Activated T-cell treated with anti-CD3 and anti-CD28 coated beads for 1 hour (primary cell): ENCODE measurements at places on chromosomes 6 and 20.

DNA sequence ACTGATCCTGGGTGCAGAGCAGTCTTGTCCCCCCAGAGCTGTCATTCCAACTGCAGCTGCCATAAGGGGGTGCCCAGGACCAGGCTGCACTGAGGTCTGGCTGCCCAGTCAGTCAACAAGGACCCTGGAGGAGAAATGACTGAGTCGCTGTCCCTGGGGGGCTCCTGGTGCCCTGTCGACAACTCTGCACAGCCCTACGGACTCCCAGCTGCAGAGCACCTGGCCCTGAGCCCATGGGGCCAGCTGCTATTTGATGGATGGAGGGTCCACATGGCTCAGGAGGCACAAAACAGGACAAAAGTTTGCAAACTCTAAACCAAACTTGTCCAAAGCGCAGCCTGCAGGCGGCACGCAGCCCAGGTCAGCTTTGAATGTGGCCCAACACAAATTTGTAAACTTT is 46.3 kb upstream of the RPS6KA2 start:
- no peak for DNase-seq

- no peak for DNase-seq
Measured at GRCh38 chr20:17568972-17569521, 828 bp upstream of the DSTN start.

- no peak for DNase-seq
Measured at GRCh38 chr6:33851959-33852358, 48.2 kb upstream of the MLN start.

GRCh38 chr20:59151820-59152219 is 11.8 kb upstream of the ZNF831 start:
- no peak for DNase-seq

DNA sequence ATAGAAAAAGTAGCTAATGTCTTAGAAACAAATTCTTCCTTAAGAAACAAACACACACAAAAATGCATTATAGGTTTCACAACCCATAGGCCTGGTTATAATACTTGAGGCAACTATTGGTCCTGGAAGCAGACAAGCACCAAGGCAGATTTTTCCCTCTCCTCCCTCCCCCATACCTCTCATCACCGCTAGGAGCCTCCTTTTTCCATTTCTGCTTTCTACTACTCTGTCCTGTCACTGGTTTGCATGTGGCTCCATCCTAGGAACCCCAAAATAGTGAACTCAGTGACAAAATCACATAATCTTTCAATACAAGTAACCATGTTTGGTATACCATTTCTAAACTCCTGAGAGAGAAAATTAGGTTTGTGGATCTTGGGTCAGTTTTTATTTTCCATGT is 66.1 kb downstream of the HMGCLL1 start:
- no peak for DNase-seq

- DNase-seq, result peak; percentile 37
Measured at GRCh38 chr6:73394577-73395354, at the start of gene DDX43. DDX43 (plus strand) TSS chr6:73394828; CDS start chr6:73394906, 78 bp downstream.

- DNase-seq, result no peak
Measured at GRCh38 chr20:10960416-10960815, 286.6 kb upstream of the JAG1 start.

GRCh38 chr6:133350928-133351327 is 109.8 kb downstream of the EYA4 start:
- DNase-seq, result no peak

DNA sequence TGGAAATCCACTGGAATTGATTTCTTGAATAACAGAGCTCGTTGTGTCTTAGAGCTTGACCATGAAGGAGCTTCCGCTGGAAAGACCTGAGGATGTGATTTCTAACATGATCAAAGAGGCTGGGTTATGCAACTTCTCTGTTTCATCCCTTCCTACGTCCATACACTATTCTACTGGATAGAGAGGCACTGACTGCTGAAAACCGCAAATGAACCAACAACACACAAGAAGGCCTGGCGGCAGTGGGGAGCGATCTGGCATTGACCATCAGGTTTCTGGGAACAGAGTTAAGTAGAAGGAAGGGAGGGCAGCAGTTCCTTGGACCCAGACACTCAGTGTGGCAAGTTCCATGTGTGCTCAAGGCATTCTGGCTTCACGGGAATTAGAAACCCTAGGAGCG is 13.3 kb downstream of the LRRN4 start:
- DNase-seq, result no peak

DNA sequence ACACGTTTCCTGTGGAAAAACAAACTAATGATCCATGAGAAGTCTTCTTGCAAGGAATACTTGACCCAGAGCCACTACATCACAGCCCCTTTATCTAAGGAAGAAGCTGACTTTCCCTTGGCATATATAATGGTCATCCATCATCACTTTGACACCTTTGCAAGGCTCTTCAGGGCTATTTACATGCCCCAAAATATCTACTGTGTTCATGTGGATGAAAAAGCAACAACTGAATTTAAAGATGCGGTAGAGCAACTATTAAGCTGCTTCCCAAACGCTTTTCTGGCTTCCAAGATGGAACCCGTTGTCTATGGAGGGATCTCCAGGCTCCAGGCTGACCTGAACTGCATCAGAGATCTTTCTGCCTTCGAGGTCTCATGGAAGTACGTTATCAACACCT is 35.4 kb downstream of the GCNT2 start:
- no peak for DNase-seq

DNA sequence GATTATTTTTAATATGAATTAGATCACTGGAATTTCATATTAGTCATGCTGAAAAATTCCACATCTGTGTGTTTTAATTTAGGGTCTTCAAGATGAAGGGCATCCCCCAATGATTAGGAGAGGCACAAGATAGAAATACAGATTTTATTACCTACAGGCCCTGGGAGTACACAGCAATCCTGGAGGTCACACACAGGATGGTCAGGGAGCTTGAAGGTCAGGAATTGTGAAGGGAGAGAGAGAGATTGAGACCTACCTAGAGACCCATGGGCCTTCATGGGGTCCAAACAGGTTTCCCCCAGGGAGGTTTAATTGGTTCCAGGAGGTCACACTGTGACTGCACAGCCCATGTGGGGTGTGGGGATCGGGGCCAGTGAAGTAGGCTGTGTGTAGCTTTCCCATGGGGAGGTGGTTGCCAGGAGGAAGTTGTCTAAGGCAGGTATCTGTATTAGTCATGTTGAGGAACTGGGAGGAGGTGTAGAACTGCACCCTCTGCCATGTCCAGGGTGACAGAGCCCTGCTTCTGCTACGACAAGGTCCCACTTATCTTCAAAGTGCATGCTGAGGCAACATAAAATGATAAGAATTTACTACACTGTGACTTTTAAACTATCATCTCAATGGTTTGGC is 18.3 kb downstream of the SNX9 start:
- DNase-seq, result no peak

- DNase-seq, result no peak
Measured at GRCh38 chr6:153767127-153767526, 271.9 kb upstream of the OPRM1 start.

DNA sequence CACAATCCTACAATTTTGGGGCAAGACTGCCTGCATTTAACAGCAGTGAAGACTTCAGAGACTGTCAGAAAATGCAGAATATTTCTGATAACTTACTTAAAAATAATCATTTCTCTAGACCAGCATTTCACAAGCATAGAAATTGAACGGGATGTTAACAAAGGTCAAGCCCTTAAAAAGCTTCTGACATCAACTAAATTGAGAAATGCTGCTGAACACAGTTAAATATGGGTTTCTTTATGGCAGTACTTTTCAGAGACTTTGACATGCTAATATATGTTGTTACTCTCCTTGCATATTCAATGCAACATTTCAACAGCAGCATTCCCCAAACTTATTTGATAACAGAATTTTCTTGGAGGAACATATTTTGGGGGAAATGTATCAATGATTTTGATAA is 84.5 kb downstream of the KIF13A start:
- DNase-seq, result no peak

- no peak for DNase-seq
Measured at GRCh38 chr6:169558774-169559441, 142.9 kb downstream of the WDR27 start.

DNA sequence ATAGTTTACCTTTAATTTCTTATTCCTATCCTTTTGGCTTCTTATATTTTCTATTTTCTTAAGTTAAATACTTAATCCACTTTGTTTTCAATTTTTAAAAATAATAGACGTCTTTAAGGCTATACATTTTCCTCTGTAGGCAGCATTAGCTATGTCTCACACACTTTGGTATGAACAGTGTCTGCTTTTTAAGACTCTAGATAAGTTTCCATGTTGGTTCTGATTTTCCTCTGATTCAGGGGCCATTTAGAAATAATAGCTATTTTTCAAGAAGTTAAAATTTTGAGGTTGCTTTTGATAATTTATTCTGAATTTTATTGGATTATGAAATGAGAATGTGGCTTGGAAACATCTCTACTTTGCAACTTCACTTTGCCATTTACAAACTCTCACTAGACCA is 54.3 kb upstream of the PTGIS start:
- no peak for DNase-seq

DNA sequence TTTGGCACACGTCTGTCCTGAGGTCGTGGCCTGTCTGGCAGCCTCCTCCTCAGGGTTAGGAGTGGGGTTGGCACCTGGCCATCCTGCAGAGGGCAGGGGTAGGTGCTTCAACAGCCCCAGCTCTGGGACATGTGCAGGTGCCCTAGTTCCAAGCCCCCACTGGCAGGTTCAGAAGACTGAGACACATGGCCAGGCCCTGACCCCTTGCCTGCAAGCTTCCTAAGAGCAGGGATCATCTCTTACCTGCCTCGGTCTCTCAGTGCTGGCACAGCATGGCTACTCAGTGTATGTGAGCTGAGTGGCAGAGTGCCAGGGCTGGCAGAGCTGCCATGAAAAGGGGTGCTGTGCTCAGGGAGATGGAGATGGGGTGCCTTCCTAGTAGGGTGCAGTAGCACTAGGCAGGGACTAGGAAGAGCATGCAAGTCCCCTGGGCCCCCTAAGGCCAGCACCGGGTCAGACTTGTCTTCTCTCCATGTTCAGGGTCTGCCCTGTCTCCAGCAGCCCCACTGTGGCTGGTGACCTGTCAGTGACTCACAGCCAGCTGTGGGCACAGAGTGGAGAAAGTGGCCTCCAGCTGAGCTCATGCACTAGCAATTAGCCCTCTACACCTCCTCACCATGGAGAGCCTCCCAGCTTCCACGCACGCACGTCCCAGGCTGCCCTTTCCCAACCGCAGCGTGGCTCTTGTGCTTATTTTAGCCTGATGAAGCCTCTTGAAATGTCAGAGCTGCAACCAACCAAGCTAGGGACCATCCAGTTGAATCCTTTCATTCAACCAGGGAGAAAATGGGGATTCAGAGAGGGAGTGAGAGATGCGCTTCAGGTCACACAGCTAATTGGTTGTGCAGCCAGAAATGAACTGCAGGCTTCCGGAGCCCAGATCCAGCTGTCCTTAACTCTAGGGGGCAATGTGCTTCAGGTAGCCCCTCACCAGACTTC is 116.6 kb downstream of the MRPL14 start:
- no peak for DNase-seq

DNA sequence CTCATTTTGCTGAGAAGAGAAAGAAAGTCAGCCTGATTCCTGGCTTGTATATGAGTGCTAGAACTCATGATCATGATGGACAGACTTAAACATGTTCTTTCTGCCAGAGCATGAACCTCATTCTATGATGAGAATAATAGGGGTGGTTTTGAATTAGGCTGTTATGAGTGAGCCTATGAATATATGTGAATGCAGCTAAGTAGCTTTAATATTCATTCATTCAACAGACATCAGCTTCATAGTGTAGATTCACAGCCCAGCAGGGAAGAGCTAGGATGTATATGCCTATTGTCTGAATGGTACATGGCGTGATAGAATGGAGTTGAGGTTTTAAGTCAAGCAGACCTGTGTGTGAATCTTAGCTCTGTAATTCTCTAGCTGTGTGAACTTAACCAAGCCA is 573.2 kb downstream of the DHX35 start:
- DNase-seq, result no peak

GRCh38 chr20:31797364-31797763 is 21.8 kb upstream of the MYLK2 start:
- DNase-seq, result no peak

GRCh38 chr20:10004900-10005299 is 29.9 kb upstream of the ANKEF1 start:
- DNase-seq, result no peak
